ENCODE measurements at places on chromosomes 6 and 20.

DNA sequence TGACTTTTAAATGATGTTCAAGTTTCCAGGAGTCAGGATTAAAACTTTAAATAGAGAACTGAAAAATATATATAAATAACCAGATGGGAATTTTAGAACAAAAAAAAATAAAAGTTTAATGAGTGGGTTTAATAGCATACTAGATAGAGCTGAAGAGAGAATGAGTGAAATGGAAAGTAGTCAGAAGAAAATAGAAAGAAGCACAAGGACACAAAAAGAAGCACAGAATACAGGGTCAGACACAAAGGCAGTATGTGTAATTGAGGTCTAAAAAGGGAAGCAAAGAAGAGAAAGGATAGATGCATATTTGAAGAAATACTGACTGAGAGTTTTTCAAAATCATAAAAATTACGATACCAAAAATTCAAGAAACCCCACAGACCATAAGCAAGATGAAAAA, 159.8 kb upstream of the FERMT1 start:
- H3K36me3 ChIP-seq: no peaks in the 10 kb centered on the region
- H3K27me3 ChIP-seq: no peaks in the 10 kb centered on the region
- no peak overlapping the region for H3K4me3 ChIP-seq

- no peak overlapping the region for H3K27ac ChIP-seq
- no peaks in the 10 kb centered on the region for H3K36me3 ChIP-seq
- H3K4me1 ChIP-seq: no peaks in the 10 kb centered on the region
- no peak overlapping the region for H3K4me3 ChIP-seq
- H3K27me3 ChIP-seq: no peaks in the 10 kb centered on the region
Observed at GRCh38 chr6:132096245-132096644, 145.1 kb upstream of the CCN2 start.

- H3K4me3 ChIP-seq: no peak overlapping the region
- DNase-seq: no peak
- H3K4me1 ChIP-seq: no peaks in the 10 kb centered on the region
- H3K36me3 ChIP-seq: no peaks in the 10 kb centered on the region
Observed at GRCh38 chr20:53085720-53086119, 113.6 kb downstream of the TSHZ2 start.

DNA sequence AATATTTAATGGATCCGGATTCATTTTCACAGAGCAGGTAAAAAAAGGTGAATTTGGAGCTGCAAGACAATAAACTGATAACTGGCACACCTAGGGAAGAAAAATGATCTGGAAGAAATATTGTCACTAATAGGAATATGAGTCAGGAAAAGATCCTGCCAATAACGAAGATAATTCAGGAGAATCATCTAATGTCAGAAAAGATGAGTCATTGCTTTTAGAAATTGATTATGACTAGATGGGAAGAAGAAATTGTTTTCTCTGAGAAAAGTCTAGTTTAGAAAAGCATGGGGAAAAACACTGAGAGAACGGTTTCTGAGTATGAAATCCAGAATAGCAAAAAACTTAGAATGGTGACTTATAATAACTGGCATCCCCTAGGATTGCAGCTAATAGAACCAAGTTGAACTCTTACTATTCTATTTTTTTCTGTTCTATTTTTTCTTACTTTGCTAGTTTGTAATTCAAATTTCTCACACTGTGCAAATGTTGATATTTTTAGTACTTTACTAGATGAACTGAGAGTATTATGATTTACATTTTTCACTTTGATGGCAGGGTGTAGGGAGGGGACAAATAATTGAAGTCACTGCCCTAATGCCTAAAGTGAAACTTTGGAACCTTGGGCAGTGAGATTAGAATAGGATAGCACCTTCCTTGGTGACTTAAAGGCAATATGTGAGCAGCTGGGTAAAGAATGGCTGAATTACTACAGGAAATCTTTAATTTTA, 38.2 kb upstream of the SUPT3H start:
- no peaks in the 10 kb centered on the region for H3K36me3 ChIP-seq
- no peaks in the 10 kb centered on the region for H3K27me3 ChIP-seq
- H3K4me3 ChIP-seq: no peak overlapping the region
- no peak overlapping the region for H3K27ac ChIP-seq

DNA sequence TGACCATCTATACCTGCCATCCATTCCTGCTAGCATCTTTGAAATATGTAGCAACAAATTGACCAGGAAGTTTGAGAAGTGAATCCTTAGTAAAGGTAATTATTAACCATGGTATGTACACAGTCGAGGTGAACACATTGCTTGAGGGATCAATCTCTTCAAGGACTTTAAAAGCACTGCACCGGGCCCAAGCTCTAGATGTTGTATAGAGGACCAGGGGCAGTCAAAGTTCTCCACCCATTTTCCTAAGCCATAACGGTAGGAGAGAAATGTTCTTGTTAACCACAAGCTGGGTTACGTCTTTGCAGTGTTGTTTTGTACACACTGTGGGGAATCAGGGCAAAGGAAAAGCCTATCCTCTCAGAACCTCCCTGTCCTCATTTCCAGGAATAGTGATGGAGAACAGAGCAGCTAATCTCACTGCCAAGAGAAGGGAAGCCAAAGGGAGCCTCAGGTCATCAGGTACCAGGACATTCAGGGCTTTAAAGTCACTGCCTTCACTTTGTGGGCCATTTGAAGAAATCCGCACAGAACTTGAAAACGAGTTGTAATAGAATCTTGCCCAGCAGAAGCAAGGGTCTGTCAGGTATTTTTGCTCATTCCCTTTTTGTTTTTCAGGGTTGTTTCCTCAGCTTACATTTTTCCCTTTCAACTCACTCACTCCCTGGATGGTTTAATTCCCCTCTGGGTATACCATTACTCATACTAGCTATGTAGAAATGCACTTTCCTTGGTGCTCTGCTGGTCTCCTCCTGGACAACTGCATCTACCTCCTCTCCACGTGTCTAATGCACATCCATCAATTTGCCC, 5.3 kb upstream of the PM20D2 start:
- no peak for DNase-seq
- H3K4me3 ChIP-seq: no peak overlapping the region
- H3K4me1 ChIP-seq: peaks cover 11% of the 10 kb centered on the region

GRCh38 chr6:106729841-106730240, 100.5 kb downstream of the QRSL1 start:
- peaks cover 12% of the 10 kb centered on the region for H3K27me3 ChIP-seq
- H3K36me3 ChIP-seq: no peaks in the 10 kb centered on the region
- H3K4me3 ChIP-seq: no peak overlapping the region
- H3K27ac ChIP-seq: no peak overlapping the region
- no peaks in the 10 kb centered on the region for H3K4me1 ChIP-seq
- DNase-seq: no peak

GRCh38 chr20:54199721-54200176, 8.1 kb upstream of the PFDN4 start:
- H3K27ac ChIP-seq: no peak overlapping the region
- DNase-seq: peak; percentile 75
- H3K4me3 ChIP-seq: no peak overlapping the region
- no peaks in the 10 kb centered on the region for H3K4me1 ChIP-seq
- H3K36me3 ChIP-seq: no peaks in the 10 kb centered on the region

DNA sequence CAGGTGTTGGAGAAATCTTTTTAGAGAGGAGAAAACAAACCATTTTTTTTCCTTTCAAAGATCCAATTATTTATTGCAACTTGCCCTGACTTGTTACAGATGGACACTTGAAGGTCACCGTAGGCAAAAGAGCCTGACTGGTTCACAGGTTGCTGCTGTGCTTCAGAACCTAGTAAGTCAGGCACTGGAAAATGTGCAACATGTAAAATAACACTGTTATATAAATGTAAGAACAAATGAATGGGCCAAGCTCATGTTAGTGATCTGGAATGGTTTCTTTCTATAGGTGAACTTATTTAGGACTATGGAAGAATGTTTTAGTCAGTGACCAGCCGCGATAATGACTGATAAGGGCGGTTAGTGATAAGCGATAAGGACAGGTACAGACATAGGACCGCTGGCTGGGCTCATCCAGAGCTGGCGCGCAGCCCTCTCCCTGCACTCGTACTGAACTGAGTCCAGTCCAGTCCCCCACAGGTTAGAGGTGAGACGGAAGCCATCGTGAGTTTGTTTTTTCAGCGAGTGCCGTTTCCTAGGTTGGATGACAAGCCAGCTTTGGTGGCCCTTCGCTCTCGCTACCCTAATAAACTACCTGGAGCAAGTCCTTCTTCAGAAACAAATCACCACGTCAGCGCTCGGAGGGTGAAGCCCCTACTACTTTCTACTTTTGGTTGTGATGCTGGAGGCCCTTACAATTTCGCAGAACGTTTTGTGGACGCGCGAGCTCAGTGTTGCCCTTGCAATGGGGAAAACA, 94.4 kb upstream of the PRDM1 start:
- peak overlapping the region; percentile 94 for H3K27ac ChIP-seq
- no peak for DNase-seq
- peak overlapping the region; percentile 53 for H3K4me3 ChIP-seq
- peaks cover 4% of the 10 kb centered on the region for H3K27me3 ChIP-seq

DNA sequence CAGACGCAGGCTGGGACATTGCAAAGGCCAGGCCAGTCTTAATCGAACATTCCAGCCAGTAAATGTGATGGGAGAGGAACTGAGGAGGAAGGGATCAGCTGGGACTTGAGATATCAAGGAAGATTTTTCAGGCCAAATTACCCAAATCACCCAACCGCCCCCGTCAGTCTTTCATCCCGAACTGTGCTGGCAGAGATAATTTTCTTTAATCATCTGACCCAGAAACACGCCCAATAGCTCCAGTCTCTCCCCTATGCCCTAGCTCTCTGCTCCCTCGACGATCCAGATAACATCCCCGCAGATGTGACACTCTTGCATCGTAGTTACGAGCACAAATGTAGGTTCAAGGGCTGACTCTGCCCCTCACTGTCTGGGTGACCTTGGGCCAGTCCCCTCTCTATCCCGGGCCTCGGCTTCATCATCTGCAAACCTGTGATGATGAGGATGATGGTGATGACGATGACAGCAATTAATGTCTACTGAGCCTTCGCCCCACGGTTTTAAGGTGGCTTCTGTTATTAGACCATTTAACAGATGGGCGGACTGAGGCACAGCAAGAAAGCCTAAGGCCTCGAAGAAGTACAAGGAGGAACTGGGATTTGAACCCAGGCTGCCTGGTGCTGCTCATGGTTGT, 118.6 kb downstream of the PREX1 start:
- H3K4me3 ChIP-seq: no peak overlapping the region

DNA sequence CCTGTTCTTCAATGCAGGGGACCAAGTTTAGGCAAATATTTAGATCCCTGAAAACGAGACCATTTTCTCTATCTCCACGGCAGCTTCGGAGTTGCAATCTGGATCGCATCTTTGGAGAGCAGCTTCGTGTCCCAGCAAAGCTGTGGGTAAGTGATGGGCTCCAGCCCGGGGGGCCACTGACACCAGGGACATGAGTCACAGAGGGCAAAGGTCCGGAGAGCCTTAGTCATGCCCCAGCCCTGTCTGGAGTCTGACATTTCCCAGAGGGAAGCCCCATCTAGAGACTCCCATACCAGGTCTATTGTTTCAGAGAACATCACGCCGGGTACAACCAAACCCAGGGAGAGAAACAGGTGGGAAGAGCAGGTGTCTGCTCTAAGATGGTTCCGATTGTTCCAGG, 95.9 kb downstream of the NFATC2 start:
- H3K27me3 ChIP-seq: no peaks in the 10 kb centered on the region
- no peaks in the 10 kb centered on the region for H3K36me3 ChIP-seq
- no peak overlapping the region for H3K27ac ChIP-seq

DNA sequence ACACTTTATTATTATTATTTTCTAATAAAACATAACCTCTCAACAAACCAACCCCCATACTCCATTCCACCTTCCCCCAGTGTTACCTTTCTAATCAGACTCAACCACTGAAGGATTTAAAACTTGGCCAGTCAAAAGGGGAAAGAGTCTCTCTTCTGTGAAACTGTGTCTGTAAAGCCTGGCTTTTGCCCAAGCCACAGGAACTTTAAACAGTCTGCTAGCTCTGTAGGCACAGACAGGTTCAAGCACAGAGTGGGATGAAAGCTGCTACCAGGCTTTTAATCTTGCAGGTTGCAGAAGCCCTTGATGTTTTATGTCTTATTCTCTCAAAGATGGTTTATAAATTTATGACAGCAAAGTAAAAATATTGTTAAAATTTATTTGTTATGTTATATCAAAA, 585.7 kb downstream of the TENT5A start:
- H3K36me3 ChIP-seq: no peaks in the 10 kb centered on the region
- peaks cover 11% of the 10 kb centered on the region for H3K4me1 ChIP-seq
- no peak overlapping the region for H3K27ac ChIP-seq
- no peak overlapping the region for H3K4me3 ChIP-seq
- DNase-seq: peak; percentile 38

GRCh38 chr20:63291811-63292210, 1.2 kb upstream of the COL20A1 start:
- H3K4me3 ChIP-seq: no peak overlapping the region
- no peaks in the 10 kb centered on the region for H3K4me1 ChIP-seq
- no peak overlapping the region for H3K27ac ChIP-seq

GRCh38 chr6:11388983-11389944, 148.3 kb upstream of the TMEM170B start:
- H3K27ac ChIP-seq: no peak overlapping the region

DNA sequence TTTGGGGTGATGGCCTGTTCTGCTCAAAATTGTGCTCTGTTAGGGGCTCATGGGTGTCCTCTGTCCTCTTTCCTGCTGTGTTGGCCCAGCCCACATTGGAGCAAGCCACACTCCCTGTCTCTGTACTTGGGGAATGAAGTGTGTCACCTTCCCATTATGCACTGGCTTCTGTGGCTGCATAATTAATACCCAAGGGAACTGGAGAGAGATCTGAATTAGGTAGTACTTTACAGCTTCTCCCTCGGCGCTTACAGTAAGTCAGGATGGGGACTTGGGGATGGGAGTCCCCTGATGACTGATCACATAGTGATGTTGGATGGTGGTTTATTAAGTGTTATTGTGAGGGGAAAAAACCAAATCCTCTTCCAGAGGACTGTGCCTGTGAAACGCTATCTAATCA, 116.6 kb downstream of the FOXO3 start:
- no peak for DNase-seq
- 0 out of 2 replicates have a peak, but pooled peaks cover 2% of the 10 kb centered on the region for H3K36me3 ChIP-seq
- H3K4me3 ChIP-seq: no peak overlapping the region
- no peaks in the 10 kb centered on the region for H3K27me3 ChIP-seq
- no peak overlapping the region for H3K27ac ChIP-seq
- no peaks in the 10 kb centered on the region for H3K4me1 ChIP-seq

DNA sequence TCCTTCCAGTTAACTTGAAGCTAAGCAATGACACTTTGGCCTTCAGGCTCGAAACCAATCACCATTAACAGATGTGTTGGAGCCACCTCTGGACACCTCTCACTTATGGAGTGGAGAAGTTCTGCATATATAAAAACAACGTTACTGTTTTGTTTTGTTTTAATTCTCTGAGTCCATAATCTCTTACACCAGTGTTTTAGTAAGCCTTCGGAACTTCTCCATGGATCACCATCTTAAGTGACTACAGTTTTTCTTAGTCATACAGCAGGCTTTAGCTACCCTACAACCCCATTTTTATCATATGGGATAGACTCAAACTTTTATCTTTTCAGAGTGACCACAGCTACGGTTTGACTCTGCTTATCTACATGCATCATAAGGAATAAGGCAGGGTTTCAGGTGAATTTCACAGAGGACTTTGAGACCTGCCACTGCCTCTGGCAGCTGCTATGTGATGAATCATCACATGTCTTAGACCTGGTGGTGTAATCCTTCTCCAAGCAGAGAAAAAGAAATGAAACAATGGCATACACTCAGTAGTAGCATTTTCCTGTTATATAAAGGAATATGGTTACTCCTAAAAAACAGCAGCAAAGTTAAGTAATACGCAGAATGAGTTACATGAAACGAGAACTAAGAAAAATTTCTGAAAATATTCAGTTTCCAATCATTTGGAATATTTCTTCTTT, 5.5 kb upstream of the HDDC2 start:
- no peak for DNase-seq
- H3K4me3 ChIP-seq: no peak overlapping the region
- no peaks in the 10 kb centered on the region for H3K36me3 ChIP-seq
- H3K27me3 ChIP-seq: peaks cover 12% of the 10 kb centered on the region
- H3K4me1 ChIP-seq: peaks cover 7% of the 10 kb centered on the region
- H3K27ac ChIP-seq: no peak overlapping the region
